ENCODE measurements at places on chromosomes 7 and 10.

DNA sequence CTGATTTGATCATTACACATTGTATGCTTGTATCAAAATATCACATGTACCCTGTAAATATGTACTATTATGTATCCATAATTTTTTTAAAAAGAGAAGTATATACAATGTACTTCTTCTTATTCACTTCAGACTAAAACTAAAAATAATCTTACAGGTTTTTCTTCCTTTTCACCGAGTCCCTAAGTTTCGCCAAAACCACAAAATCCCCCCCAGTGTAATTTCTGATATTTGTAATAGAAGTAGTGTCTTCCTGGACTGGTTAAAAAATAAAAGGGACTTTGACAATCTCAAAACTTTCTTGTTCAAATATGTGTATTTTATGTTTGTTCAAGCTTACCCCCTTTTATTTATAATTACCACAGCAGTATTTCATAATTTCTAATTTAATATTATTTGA lies 23.9 kb downstream of the EPC1 start:
- no peak for DNase-seq

DNA sequence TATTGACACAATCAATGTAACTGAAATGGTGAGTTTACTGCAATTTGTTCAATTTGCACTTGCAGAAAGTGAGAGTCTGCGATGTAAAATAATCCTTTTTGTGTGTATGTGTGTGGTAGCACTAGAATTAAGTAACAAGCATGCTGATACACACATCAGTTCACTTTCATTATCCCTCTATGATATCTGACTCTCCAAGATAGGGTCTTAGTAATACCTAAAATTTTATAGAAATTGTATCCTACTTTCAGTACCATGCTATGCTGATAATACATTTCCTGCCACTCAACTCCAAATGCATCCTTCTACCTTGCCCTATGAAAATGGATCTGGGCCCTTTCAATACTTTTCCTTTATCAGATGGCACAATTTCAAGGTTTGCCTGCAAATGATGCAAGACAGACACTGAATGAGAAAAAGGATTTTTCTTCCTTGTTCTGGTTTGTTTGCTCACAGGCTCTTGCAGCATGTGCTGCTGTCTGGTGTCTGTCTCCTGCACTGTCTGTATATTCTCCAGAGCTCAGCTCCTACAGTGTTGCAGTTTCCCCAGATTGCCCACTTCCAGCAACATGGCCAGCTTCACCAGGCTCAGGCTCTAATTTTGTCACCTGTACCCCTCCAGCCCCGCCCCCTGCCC lies 297.9 kb upstream of the HGF start:
- no peak for DNase-seq

DNA sequence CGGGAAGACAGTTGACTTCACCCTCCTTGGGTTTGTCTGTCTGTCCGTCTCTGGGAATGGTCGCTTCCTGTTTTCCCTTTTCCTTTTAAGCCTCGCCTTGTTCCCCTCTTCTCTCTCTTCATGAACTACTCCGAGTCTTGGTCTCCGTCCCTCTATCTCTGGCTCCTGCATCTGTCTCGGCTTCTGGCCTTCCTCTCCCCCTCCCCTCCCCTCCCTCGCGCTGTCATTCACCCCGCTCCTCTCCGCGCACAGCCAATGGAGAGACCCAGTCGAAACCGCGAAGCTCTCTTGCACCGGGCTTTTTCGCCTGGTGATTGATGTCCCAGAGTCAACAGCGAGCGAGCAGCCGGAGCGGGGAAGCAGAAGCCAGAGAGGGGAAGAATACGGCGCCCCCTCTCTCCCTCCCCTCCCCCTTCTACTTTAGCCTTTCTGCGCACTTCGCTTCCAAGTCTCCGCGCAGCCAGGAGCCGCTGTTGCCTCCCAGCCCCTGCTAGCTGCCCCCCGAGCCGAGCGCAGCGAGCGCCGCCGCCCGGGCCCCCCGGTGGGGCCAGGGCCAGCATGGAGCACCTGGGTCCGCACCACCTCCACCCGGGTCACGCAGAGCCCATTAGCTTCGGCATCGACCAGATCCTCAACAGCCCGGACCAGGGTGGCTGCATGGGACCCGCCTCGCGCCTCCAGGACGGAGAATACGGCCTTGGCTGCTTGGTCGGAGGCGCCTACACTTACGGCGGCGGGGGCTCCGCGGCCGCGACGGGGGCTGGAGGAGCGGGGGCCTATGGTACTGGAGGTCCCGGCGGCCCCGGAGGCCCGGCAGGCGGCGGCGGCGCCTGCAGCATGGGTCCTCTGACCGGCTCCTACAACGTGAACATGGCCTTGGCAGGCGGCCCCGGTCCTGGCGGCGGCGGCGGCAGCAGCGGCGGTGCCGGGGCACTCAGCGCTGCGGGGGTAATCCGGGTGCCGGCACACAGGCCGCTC lies at the start of gene TLX1:
TSS of gene TLX1 (plus strand) at position 317 of the 978 bp plus-strand sequence. CDS start at position 559, 242 bp downstream.
- DNase-seq = no peak

GRCh38 chr10:17779784-17780183 lies 27.8 kb downstream of the TMEM236 start:
- no peak for DNase-seq

GRCh38 chr7:158720112-158720511 lies 15.5 kb upstream of the NCAPG2 start:
- DNase-seq = no peak

GRCh38 chr7:876972-877311 lies 588 bp downstream of the GET4 start:
- DNase-seq = peak; percentile 26

GRCh38 chr7:289209-289755 lies 688 bp upstream of the FOXL3 start:
- no peak for DNase-seq

DNA sequence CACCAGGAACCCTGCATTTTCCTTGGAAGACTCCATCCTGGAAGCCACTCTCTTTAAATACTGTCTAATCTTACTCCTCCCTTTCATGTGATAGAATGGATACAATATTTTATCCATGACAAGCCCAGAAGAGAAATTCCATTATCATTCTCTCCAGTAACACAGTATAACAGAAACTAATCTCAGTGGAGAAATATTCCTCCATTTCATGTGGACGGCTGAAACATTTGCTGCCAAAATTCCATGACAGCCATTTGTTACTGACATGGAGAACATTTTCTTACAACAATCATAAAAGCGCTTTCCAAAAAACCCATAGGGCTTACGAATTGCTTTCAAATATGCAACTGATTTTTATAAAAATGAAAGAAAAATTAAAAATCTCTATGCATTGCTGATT lies 392.8 kb upstream of the KLF6 start:
- no peak for DNase-seq

DNA sequence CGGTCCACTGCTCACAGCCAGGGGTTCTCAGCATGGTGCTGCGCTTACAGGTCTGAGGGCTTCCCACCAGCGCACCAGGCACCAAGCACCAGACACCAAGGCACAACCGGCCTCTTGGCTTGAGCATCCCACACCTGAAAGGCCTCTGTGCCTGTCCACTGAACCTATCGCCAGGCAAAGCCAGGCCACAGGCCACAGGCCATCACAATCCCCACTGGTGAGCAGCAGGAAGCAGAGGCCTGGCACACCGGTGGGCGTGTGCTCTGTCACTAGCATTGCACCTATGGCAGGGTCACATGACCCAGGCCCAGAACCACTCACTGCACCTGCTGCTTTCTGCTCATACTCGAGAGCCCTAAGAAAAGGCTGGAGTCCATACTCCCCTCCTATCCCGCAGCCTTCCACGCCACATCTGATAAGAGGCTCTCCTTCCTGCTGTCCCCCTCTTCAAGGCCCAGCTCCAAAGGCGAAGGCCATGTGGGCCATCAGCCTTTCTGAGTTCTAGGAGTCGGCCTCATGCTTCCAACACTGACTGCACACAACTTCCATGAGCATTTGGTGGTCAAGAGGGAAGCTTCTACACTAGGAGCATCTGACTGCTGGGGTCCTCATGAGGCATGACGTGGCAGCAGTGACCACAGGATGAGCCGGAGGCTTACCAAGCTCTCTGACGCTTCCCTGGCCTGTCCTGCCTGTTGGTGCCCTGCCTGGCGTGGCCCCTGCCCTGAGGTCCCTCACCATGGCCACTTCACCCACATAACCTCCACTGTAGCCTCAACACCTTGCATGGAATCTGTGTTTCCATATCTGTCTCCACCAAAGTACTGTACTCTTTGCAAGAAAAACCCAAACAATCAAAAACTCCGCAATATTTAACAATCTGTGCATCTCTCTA lies 166.3 kb downstream of the TNS3 start:
- no peak for DNase-seq

GRCh38 chr7:155804431-155804831 lies 7.8 kb downstream of the SHH start:
- no peak for DNase-seq

DNA sequence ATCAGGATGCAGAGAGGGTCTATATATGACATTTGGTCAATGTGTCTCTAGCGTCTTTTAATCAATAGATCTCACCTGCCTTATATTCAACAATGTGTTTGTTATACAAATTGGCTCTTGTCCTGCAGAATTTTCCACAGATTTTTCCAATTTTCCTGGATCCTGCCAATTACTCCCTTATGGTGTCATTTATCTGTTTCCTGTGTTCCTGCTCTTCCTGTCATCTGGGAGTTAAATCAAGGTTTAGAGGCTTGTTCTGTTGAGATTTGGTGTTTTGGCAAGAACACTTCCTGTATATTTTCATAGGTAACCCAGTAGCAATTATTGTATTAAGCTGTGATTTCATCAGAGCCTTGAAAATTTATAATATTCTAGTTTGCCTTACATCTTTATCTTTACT lies 8.8 kb upstream of the C10orf71 start:
- no peak for DNase-seq

GRCh38 chr7:191105-191980 lies 1.0 kb upstream of the FAM20C start:
- peak; percentile 53 for DNase-seq

GRCh38 chr10:13019280-13019679 lies 17.8 kb upstream of the CCDC3 start:
- DNase-seq = no peak

GRCh38 chr7:69895446-69895845 lies 297.2 kb downstream of the AUTS2 start:
- no peak for DNase-seq

GRCh38 chr10:14728346-14728745 lies 46.4 kb downstream of the FAM107B start:
- DNase-seq = no peak

GRCh38 chr10:123259791-123260190 lies 105.6 kb downstream of the BUB3 start:
- DNase-seq = no peak

- DNase-seq = no peak
Observed at GRCh38 chr7:128253701-128254100, 12.6 kb downstream of the LEP start.

- no peak for DNase-seq
Observed at GRCh38 chr10:132112611-132113010, 46.9 kb downstream of the JAKMIP3 start.

GRCh38 chr7:333393-333764 lies 43.4 kb downstream of the FOXL3 start:
- DNase-seq = peak; percentile 65

- DNase-seq = no peak
Observed at GRCh38 chr10:74870191-74870590, 43.8 kb downstream of the KAT6B start.

GRCh38 chr7:115357703-115357999 lies 435.8 kb downstream of the MDFIC start:
- DNase-seq = no peak

DNA sequence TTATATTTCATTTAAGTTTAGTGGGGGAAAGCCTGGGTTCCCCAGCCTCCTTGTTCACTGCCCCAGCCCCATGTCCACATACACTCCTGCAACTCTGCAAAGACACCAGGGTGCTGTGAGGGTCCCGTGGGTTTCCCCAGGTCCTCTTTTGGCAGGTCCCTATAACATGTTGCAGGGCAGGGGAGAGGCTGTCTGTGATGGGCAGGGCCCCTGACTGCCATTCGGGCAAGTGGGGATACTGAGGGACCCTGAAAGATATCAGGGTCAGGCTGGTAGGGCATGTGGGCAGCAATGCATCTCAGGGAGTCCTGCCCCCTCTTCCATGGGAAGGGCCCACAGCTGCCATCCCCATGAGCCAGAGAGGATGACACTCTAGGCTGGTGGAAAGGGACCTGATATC lies 28.4 kb downstream of the RASGEF1A start:
- no peak for DNase-seq

DNA sequence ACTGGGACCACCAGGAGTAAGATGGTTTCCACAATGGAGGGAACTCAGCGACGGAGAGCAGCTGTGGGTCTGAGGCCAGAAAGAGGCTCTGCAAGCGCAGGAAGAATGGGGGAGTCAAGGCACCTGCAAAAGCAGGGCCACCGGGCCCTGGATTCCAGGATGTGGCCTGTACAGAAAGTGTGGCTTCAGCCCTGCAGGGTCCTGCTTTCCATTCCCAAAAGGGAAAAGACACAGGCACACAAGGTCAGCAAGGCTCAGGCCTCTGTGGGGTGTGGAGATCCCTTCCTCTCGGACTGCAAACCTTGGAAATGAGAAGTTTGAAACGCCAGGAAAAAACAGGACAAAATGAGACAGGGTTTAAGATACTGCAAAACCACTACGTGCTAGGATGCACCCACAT lies 232.5 kb downstream of the TNS3 start:
- DNase-seq = no peak

GRCh38 chr10:112307358-112308124 lies 24.3 kb downstream of the TECTB start:
- DNase-seq = peak; percentile 51

DNA sequence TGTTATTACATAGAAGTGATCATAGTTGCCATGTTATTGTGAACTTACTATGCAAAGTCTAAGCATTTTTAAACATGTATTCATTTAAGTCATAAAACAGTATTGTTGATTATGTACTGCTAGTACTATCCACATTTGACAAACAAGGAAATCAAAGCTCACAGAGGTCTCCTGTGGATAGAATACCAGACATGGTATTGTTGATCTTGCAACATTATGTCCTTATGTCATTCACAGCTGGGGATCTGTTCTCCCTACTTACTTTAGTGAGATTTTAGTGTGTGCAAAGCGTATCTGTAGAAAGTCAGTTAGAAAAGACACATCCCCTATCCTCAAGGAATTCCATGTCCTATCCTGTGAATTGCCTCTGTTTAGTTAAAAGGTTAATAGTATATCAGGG lies 106.1 kb downstream of the SND1 start:
- DNase-seq = no peak

DNA sequence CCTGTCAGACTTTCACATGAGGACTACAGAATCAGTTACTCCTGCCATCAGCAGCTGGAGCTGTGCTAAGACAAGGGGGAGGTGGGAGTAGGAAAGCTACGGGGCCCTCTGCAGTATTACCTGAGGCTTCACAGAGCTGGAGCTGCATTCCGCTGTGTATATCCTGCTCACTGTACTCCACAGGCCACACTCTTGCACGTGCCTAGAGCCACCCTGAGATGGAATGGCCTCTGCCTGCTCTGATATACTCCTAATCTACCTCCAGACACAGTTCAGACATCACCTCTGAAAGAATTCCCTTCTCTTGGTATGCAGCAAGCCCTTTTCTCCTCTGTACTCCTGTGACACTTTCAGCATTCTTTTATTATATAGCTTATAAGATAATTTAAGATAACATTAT lies 34.8 kb downstream of the TRDMT1 start:
- no peak for DNase-seq

DNA sequence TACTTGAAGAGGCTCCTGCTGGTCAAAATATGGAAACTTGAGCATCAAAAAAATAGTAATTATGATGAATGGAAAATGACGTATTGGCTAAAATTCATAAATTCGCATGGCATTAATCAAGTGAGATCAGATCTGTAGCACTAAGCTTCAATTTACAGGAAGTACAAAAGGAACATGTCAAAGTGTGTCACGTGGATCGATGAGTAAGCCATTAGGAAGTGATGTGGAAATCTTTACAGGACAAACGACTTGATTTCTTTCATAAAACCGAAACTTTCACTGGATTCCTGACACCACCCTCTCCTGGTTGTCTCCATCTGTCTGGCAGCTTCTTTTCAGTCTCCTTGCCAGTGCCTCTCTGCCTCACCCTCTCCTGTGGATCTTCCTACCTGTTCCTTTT lies 25.8 kb downstream of the AKR1C8 start:
- peak; percentile 2 for DNase-seq

All from PC-3 (cell line).